ENCODE measurements at places on chromosomes 1 and 21.
A peak's percentile ranks its signal among the peaks of the same experiment; 100 is the strongest.

DNA sequence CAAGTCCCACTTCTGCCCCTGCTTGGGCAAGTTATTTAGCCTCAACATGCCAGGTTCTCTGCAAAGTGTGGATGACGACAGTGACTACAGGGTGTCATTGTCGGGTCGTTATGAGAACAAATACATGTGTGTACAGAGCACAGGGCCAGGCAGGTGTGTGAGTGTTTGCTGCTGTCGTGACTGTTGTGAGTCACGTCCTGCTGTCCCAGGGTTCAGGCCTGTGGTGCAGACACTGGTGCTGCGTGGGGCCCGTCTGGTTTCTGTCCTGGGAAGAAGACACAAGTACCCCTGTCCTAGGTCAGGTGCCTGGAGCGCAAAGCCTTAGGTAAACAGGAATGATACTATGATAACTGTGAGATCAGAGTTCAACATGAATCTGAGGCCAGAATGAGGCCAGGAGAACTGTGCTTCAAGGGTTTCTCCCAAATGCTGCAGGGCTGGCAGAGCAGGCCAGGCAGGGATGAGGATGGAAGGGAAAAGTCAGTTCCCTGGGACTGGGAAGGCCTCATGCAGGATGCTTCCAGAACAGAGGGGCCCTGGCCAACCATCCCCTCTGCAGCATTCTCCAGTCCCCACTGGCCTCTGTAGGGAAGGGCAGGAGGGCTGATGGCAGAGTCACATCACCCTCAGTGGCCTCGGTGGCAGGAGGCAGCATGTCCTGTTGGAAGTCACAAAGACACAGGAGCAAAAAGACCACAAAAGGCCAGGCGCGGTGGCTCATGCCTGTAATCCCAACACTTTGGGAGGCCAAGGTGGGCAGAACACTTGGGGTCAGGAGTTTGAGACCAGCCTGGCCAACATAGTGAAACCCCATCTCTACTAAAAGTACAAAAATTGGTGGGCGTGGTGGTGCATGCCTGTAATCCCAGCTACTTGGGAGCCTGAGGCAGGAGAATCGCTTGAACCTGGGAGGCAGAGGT, 15.7 kb downstream of the GPR157 start:
- DNase-seq = peak; percentile 31

DNA sequence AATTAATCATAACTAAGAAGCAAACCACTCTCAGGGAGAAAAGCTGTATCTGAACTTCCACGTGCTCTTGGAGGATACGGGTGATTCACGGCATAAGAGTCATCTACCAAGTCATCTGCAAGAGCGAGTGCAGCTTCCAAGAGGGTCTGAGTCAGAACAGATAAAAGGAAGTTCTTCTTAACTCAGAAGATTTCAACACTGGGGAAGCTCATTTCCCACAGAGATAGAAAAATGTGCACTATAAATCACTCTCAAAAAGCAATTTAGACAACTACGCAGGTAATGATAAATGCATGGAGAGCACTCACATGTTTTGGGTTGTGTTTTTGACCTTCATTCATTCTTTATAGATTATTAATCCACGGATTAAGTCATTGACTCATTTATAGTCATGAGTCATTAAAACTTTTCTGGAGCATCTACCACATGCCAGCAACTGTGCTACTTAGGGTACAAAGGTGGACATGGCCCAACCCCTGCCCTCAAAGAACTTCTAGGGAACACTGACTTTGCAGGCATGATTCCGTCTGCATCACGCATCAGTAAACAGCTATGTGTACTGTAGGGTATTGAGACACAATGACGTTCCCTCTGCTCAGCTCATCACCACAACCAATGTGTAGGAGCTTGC, 20.8 kb downstream of the KCNJ15 start:
- no peak for DNase-seq

DNA sequence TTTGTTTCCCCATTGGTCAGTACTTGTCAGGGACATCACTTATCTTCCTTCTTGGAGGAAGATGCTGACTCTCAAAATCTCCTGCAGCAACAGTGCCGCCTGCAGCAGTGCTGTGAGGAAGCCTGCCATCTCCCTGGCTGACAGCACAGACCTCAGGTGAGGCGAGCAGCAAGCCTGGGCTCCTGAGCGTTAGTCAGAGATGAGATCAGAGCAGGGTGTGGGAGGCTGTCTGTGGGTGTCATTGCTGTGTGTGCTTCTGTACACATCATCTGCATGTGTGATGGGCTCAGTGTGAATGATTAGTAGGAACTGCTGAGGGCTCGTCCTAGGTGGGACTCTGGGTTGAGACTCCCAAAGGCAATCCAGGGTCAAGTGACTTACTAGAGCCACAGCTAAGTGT, 6.1 kb downstream of the STRIP1 start:
- DNase-seq = no peak

GRCh38 chr1:17101261-17101660, 18.0 kb downstream of the PADI2 start:
- no peak for DNase-seq

DNA sequence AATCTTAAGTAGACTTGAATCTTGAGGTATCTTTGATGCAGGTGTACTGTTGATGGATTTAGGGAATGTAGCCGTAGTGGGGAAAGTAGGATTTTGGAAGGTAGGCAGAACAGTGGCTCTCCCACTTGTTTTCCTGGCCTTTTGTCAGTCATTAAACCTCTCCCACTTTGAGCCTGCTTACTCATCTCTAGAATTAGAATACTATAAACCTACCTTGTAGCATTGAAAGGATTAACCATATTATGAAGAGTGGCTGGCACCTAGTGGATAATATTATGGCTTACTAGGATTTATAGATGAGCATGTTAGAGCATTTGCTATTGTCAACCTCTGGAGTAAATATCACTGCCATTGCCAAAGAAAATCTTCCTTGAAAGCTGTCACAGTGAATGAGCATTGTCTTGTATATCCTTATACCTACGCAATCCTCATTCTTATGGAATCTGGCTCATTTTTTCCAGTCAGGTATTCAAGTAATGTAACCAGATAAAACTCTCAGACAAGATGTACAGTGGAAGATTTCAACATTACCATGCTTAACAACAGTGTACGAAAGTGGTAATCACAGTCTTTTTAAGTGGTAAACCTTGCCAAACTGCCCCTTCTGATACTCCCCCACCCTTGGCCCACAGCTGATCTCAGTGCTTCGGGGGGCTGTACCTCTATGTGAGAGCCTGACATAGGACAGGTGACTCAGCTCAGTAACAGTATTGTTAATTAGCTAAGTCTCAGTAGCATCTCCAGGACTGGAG, 44.4 kb downstream of the SH3GLB1 start:
- no peak for DNase-seq

GRCh38 chr1:24540051-24540905, 15.6 kb upstream of the NCMAP start:
- no peak for DNase-seq

GRCh38 chr1:92957030-92957734, 4.1 kb downstream of the DIPK1A start:
- DNase-seq = no peak

DNA sequence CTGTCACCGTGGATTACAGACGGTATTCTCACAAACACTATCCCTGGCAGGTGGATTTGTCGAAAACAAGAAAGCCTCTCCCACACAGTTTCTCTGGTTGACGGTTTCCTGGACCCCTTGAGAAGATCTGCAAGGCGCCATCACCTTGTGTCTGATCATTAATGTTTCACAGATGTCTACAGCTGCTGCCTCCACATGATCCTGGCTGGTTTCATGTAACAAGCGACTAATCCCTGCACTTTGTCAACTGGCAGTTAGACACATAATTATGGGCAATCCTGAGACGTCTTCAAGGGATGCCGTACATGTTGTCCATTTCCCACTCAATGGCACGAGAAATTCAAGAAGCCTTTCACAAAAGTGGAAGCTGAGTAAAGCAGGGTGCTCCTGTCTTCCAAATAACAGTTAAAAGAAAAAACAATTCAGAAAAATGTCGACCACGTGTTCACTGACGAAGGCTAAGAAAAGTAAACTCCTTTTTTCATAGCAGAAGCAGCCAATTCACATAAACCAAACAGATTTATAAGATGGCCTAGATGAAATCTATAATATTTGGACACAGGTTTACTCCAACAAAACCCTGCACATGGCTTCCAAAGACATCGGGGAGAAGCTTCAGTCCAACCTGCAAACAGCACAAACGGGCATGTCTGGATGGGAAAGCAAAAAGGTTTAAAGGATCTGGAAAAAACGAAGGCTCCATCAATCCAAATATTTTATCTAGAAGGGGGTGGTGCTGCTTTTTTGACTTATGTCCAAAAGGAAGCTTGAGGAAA, 52.2 kb downstream of the CAPZB start:
- no peak for DNase-seq

- no peak for DNase-seq
Observed at GRCh38 chr1:206101351-206102045, 15.7 kb downstream of the AVPR1B start.

GRCh38 chr1:2811533-2811918, 10.0 kb upstream of the TTC34 start:
- DNase-seq = no peak

DNA sequence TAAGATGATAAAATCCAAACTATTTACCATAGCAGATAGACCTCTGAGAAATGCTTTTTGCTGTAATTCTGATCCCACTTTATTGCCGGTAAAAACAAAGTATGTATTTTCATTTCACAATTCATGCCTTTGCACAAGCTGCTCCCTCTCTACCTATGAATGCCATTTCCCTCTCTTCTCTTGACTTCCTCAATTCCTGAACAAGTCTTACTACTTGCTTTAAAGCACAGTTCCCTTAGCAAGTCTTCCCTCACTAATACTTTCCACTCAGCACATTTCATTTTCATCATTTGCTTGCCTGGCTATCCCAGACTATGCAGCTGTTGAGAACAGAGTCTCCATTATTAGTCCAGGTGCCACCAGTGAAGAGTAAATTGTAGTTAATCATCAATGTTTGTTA, 13.8 kb downstream of the GPATCH2 start:
- no peak for DNase-seq
